ENCODE measurements at places on chromosomes 2 and 18.
A peak's percentile ranks its signal among the peaks of the same experiment; 100 is the strongest.

DNA sequence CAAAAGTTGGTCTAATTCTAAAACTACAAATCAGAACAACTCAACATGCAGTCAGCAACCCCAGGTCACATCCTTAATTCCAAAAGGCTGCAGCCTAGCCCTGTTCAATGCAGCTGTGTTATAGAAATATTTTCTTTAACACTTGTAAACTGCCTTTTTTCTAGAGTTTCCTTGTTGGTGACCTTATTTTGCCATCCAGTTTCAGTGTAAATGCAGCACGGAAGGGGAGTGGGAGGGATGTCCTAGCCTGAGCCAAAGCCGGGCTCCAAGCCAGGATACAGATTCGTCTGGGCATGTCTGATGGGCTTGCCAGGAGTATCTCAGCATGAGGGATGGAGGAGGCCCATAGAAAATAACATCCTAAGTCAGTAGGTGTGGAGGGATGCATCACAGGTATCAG is 17.7 kb upstream of the SP3 start:
- DNase-seq, result no peak

DNA sequence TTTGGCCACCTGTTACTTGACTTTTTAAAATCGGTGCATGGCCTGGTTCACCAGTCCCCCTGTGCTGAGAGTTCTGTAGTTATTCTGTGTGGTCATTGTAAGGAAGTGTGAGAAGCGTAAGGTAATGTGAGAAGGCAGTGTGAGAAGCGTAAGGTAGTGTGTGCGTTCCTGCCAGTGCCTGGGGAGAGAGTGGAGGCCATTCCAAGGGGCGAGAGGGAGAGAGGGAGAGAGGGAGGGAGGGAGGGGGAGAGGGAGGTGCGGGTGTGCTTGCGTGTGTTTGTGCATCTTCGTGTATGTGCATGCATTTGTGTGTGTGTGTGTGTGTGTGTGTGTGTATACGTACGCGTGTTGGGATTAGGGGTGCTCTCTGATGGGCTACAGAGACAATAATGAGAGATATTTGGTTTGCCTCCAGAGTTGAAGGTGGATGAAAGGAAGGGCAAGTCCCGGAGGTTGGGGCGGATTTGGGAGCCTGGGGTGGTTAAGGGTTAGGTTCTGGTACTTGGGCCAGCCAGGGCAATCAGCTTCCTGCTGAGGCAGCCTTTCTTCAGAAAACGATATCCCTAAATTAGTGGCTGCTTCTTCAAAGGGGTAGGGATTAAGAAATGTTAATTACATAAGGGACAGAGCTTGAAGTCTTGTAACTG is 53.7 kb downstream of the SGPP2 start:
- no peak for DNase-seq

DNA sequence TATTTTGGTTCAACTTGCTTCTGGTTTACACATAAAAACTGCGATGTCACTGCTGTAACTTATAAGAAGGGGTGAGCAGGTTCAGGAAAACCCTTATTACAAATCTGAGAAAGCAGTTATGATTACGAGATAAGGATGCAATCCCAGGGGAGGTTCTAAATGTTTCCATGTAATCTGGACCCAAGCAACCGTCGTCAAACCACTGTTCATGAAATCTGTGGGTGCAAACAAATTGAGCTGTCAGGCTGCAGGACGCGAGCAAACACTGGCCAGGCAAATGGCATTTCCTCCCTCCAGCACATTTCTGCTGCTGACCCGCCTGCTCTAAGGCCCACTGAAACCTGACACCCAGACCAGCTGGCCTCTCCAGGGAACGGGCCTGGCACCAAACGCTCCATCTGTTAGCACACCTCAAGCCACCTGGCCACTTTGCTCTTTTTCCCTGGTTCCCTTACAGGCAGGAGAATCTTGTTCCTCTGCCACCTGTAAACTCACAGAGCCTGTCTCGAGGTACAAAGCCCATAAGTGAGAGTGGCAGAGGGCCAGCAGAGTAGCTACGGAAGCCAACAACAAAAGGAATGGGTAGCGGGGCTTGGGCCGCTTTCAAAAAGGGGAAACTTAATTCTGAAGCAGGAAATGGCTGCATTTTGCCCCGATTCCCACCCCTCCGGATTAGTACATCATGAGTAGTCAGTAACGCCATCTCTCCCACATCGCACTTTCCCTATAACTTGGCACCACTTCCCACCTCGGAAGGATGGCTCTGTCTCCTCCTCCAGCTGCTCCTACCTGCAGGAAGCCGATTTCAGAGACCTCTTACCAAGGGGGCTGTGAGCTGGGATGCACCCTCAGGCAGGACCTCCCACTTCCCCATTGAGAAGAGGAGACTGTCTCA is 26.5 kb downstream of the CRACDL start:
- peak; percentile 80 for DNase-seq

- no peak for DNase-seq
These were observed 13.4 kb downstream of the ARHGAP15 start for GRCh38 chr2:143142598-143142997.

GRCh38 chr2:1970341-1970740 is 226.0 kb upstream of the PXDN start:
- peak; percentile 73 for DNase-seq

GRCh38 chr2:50614056-50614455 is 417.9 kb downstream of the NRXN1 start:
- no peak for DNase-seq

DNA sequence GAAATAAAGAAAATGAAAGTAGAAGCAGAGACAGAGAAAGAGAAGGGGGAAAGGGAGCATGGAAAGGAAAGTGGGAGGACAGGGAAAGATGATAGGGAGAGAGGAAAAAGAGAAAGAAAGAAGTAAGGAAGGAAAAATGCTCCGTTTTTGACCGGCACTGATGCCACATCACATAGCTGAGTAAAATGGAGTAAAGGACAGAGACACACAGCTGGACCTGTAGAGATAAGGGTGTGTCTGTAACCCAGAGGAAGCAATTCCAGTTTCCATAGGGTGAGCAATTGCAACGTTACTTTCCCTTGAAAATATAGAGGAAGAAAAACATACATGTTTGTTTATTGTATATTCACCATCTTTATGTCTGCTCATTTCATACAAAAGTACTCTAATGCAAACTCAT is 1866.9 kb upstream of the PIK3C3 start:
- no peak for DNase-seq

GRCh38 chr2:122357998-122358397 is 602.5 kb downstream of the TSN start:
- no peak for DNase-seq

DNA sequence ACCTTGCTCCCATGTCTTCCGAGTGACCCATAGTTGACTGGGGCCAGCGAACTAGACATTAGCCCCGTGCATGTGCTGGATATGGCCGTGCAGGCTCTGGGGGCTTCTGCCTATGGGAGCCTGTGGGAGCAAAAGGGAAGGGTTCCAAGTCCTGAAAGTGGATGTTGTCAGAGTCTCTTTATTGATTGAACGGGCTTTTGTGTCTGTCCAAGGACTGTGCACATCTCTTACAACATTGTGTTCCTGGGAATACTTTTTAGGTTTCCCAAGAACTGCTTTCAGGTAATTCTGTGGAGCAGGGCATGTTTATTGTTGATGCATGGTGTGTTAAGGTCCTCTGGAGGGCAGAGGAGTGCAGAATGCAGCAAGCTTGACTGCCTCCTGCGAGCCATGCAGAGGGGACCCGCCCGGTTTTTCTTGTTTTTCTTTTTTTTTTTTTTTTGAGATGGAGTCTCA is 5.0 kb downstream of the RNF144A start:
- no peak for DNase-seq

DNA sequence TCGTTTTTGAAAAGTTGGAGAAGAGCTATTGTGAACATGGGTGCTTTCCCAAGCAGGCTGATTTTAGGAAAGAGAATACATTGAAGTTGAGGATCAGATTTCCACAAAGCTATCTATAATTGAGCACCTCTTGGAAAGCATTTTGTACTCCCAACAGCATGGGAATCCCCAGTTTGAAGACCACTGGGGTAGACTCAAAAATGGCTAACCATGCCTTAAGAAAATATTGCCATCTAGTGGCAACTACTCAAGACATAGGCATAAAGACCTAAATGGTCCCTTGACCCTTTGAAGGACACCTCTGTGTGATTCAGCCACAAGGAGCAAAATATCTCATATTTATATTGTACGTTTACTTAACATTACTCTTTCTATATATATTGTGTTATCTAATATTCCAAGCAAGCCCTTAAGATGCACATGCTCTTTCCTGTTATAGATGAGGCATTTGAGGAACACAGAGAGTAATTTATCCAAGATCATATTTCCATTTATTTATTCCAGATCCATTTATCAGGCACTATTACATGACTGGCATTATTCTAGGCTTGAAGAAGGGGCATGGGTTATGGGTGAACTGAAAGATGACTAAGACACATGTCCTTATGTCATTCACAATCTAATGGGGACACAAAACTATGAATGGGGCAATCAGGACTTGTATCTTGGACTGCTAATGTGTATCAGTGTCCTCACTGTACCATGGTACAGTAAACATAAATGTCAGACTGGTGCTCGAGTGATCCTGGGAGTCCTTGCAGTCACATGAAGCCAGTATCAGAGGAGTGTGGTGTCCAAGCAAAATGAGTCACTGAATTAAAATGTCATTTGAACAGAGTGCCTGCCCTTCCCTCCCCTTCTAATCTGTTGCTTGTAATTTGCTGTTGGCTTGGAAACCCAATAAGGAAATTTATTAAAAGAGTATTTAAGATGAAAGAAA is 121.0 kb upstream of the XPO1 start:
- DNase-seq, result peak; percentile 13
